Esophagus muscularis mucosa (tissue), 4 donors: ENCODE measurements at places on chromosomes 12 and 14. TPM values are rescaled to one million over a fixed set of nuclear protein-coding genes. Genes with fewer than 3 reads are reported as not detected.

- no peak overlapping the region for H3K4me3 ChIP-seq
- no peaks in the 10 kb centered on the region for H3K27me3 ChIP-seq
Measured at GRCh38 chr14:90451443-90451842, 54.6 kb downstream of the CALM1 start.

DNA sequence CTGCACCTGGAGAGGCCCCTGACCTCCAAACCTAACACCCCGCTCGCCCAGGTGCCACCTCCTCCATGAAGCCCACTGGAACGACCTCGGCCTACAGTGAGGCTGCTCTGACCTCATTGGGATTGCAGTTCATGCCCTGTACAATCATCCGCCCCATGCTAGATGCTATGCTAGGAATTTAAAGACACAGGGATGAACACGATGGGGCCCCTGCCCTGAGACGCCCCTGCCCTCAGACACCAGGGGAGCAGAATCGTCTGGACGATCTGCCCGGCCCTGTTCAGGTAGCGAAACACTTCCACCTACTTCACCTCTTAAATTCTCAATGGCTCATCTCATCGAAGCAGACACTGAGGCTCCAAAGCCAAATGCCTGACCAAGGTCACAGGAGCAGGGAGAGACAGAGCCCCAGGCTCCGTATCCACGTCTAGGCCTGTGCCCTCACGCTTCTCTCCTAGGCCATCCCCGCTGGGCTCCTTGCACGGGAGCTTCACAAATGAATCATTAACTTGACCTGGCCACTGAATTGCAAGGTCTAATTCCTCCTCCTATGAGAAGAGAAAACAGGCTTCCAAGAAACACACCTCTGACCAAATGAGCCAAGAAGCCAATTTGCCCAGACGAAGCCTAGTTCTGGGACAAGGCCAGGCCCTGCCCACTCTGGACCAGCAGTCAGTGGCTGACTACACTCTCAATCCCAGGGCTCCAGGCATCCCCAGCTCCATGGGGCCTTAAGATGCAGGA lies 35.2 kb downstream of the SCARB1 start:
- H3K27ac ChIP-seq = no peak overlapping the region
- no peak for DNase-seq
- no peaks in the 10 kb centered on the region for H3K36me3 ChIP-seq
- no peak overlapping the region for H3K4me3 ChIP-seq
- peaks cover 4% of the 10 kb centered on the region for H3K4me1 ChIP-seq

- peaks cover 5% of the 10 kb centered on the region for H3K4me1 ChIP-seq
- peak overlapping the region; percentile 91 for H3K27ac ChIP-seq
- no peak for DNase-seq
- H3K36me3 ChIP-seq = no peaks in the 10 kb centered on the region
Measured at GRCh38 chr12:20370866-20371519, 2.7 kb downstream of the PDE3A start.

GRCh38 chr12:51951843-51952722 lies 584 bp downstream of the ACVR1B start:
- H3K4me1 ChIP-seq = peaks cover 43% of the 10 kb centered on the region
- H3K36me3 ChIP-seq = no peaks in the 10 kb centered on the region
- DNase-seq = no peak
- H3K4me3 ChIP-seq = peak overlapping the region; percentile 99

GRCh38 chr12:2082321-2082720 lies 29.5 kb downstream of the CACNA1C start:
- no peaks in the 10 kb centered on the region for H3K36me3 ChIP-seq
- no peak overlapping the region for H3K4me3 ChIP-seq
- H3K4me1 ChIP-seq = peaks cover 67% of the 10 kb centered on the region

GRCh38 chr14:36662543-36663403 lies 1.1 kb downstream of the PAX9 start:
- peaks cover 50% of the 10 kb centered on the region for H3K4me1 ChIP-seq
- peak overlapping the region; percentile 45 for H3K4me3 ChIP-seq
- H3K36me3 ChIP-seq = no peaks in the 10 kb centered on the region
- DNase-seq = no peak
- H3K27ac ChIP-seq = no peak overlapping the region

GRCh38 chr14:68544081-68544892 lies 248.6 kb downstream of the ZFP36L1 start:
- DNase-seq = peak; percentile 94
- no peak overlapping the region for H3K4me3 ChIP-seq
- peaks cover 83% of the 10 kb centered on the region for H3K4me1 ChIP-seq
- H3K27me3 ChIP-seq = no peaks in the 10 kb centered on the region
- no peaks in the 10 kb centered on the region for H3K36me3 ChIP-seq
- H3K27ac ChIP-seq = peak overlapping the region; percentile 95

DNA sequence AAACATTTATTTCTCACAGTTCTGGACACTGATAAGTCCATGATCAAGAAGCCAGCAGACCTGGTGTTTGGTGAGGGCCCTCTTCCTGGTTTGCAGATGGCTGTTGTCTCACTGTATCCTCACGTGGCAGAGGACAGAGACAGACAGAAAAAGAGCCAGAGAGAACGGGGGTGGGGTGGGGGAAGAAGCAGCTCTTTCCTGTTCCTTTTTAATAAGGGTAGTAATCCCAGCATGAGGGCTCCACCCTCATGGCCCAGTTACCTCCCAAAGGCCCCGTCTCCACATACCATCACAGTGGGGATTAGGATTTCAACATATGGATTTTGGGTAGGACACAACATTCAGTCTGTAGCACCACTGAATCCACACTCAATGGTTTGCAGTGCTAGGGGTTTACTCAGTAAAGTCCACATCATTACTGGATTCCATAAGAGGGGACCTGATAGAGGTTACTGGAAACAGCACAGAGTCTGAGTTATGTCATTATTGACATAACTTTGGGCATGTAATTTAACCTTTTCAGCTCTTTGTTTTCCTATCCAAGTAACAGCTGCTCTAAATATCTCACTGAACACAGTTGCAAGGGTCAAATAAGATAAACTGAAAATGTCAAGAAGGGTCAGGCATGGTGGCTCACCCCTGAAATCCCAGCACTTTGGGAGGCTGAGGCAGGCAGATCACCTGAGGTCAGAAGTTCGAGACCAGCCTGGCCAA lies 53.2 kb downstream of the RPAP3 start:
- H3K27ac ChIP-seq = no peak overlapping the region
- no peak for DNase-seq
- no peaks in the 10 kb centered on the region for H3K27me3 ChIP-seq

GRCh38 chr12:51890133-51890464 lies 2.2 kb downstream of the ANKRD33 start:
- H3K36me3 ChIP-seq = no peaks in the 10 kb centered on the region
- peaks cover 32% of the 10 kb centered on the region for H3K27me3 ChIP-seq
- H3K27ac ChIP-seq = no peak overlapping the region
- DNase-seq = no peak

- no peaks in the 10 kb centered on the region for H3K27me3 ChIP-seq
- DNase-seq = no peak
- H3K27ac ChIP-seq = no peak overlapping the region
- no peaks in the 10 kb centered on the region for H3K4me1 ChIP-seq
Measured at GRCh38 chr14:94679937-94680861, 68.0 kb downstream of the SERPINA3 start.

GRCh38 chr14:22932146-22932545 lies 3.0 kb upstream of the PRMT5 start:
- H3K4me1 ChIP-seq = peaks cover 13% of the 10 kb centered on the region
- H3K27me3 ChIP-seq = no peaks in the 10 kb centered on the region
- DNase-seq = no peak
- H3K36me3 ChIP-seq = peaks cover 7% of the 10 kb centered on the region
- no peak overlapping the region for H3K27ac ChIP-seq

- no peaks in the 10 kb centered on the region for H3K36me3 ChIP-seq
- no peak overlapping the region for H3K27ac ChIP-seq
- peak; percentile 77 for DNase-seq
- no peaks in the 10 kb centered on the region for H3K27me3 ChIP-seq
- peaks cover 4% of the 10 kb centered on the region for H3K4me1 ChIP-seq
- no peak overlapping the region for H3K4me3 ChIP-seq
Measured at GRCh38 chr14:61460718-61461611, 139.6 kb downstream of the PRKCH start.

DNA sequence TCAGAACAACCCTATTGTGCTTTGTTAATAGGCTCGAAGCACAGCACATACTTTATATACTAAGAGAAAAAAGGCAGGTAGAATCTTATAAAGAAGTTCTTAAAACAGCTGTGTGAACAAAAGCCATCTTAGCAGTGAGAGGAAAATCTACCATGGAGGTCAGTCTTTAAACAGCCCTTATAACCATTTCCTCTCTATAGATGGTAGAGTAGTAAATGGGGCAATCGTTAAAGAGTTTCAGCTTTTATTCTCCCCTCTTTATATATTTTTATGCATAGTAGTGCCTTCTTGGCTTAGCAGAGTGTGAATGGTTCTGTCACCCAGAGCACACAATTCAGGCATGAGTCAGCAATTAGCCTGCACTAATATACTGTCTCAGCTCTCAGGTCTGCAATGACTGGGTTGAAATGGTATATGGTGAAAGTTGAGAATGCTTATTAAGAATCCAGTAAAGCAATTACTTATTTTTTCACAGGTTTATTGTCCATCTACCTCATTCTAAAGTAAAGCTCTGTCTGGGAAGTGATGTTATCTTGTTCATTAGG lies 305.0 kb downstream of the NELL2 start:
- no peaks in the 10 kb centered on the region for H3K27me3 ChIP-seq
- no peak overlapping the region for H3K27ac ChIP-seq
- no peak for DNase-seq
- H3K36me3 ChIP-seq = no peaks in the 10 kb centered on the region
- H3K4me1 ChIP-seq = no peaks in the 10 kb centered on the region

DNA sequence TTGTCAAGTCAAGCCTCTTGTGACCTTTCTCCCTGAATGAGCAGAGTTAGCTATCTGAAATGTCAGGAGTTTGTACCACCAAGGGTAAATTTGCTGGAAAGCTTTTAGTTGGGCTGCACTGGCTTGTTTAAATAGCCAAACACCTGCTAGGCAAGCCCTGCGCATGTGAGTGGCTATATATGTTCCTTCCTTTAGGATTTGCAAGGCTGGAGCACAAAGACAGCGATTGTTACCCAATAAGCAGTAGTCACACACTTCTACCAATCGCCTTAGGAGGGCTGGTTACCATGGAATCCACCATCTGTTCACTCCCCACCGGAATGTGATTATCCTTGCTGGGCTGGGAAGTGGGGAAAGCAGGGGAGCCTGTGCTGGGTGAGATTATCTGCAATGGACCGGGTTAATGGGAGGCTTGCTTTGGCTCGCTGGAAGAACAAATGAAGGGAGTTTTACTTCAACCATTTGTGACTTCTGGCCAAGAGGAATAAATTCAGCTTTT lies 102.5 kb downstream of the FGD4 start:
- no peaks in the 10 kb centered on the region for H3K36me3 ChIP-seq
- no peak overlapping the region for H3K27ac ChIP-seq
- H3K4me3 ChIP-seq = peak overlapping the region; percentile 28
- no peak for DNase-seq
- no peaks in the 10 kb centered on the region for H3K27me3 ChIP-seq
- peaks cover 37% of the 10 kb centered on the region for H3K4me1 ChIP-seq

- no peak for DNase-seq
- H3K27me3 ChIP-seq = no peaks in the 10 kb centered on the region
Measured at GRCh38 chr12:64056741-64057140, 165.4 kb downstream of the KICS2 start.

- no peaks in the 10 kb centered on the region for H3K27me3 ChIP-seq
- no peaks in the 10 kb centered on the region for H3K36me3 ChIP-seq
- no peak overlapping the region for H3K27ac ChIP-seq
- peaks cover 24% of the 10 kb centered on the region for H3K4me1 ChIP-seq
- DNase-seq = no peak
- H3K4me3 ChIP-seq = no peak overlapping the region
Measured at GRCh38 chr12:47722136-47722834, 3.0 kb downstream of the ENDOU start.

GRCh38 chr14:52219488-52220084 lies 47.9 kb upstream of the PTGDR start:
- H3K27me3 ChIP-seq = no peaks in the 10 kb centered on the region
- no peak overlapping the region for H3K27ac ChIP-seq
- H3K36me3 ChIP-seq = no peaks in the 10 kb centered on the region
- no peaks in the 10 kb centered on the region for H3K4me1 ChIP-seq
- no peak for DNase-seq

DNA sequence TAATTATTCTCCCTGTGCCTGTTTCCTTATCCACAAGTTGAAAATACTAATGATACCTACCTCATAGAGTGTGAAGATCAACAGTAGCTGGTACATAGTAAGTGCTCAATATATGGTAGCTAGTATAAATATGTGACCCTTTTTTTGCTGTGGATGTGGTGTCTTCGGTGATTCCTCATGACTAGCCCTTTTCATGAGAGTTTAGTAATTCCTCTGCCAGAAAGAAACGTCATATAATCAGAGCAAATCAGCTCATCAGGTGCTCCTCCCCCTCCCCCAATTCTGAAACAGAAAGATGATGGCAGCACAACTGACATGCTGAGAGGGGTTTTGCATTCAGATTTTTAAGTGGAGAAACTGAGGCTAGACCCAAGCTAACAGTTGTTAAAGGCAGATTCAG lies 210.8 kb downstream of the SLC41A2 start:
- H3K4me1 ChIP-seq = peaks cover 21% of the 10 kb centered on the region
- DNase-seq = no peak
- H3K4me3 ChIP-seq = no peak overlapping the region
- no peak overlapping the region for H3K27ac ChIP-seq
- H3K27me3 ChIP-seq = no peaks in the 10 kb centered on the region
- H3K36me3 ChIP-seq = no peaks in the 10 kb centered on the region

- DNase-seq = no peak
- H3K27me3 ChIP-seq = peaks cover 36% of the 10 kb centered on the region
- H3K4me1 ChIP-seq = no peaks in the 10 kb centered on the region
- no peak overlapping the region for H3K4me3 ChIP-seq
Measured at GRCh38 chr12:52662918-52663229, 10.9 kb upstream of the KRT2 start.

DNA sequence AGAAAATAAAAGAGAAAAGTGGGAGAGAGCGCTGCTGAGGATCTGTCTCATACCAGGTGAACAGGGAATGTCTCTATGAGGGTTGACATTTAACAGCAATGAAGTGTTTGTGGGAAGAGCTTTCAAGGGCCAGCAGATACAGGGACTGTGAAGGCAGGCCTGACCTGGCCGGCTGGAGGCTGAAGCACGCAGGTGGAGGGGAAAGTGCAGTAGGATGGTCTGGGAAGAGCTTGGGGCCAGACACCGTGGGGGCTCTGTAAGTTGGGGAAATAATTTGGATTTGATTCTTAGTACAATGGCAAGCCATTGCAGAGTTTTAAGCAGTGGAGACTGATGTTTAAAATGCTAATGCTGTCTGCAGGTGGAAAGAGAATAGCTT lies 23.8 kb upstream of the DHRS2 start:
- H3K4me1 ChIP-seq = no peaks in the 10 kb centered on the region
- no peaks in the 10 kb centered on the region for H3K27me3 ChIP-seq
- no peaks in the 10 kb centered on the region for H3K36me3 ChIP-seq
- H3K4me3 ChIP-seq = no peak overlapping the region
- DNase-seq = no peak

Gene DEGS2
- total RNA-seq = 0.11 TPM

Gene POTEG
- total RNA-seq = not detected

Gene GTF2A1
- total RNA-seq = 28.1 TPM

Gene BHLHE41
- 15.0 TPM for total RNA-seq

Gene DTX1
- total RNA-seq = 3.6 TPM

Gene PGAM5
- total RNA-seq = 37.0 TPM

Gene OLR1
- total RNA-seq = 0.40 TPM

Gene SH2B3
- 35.0 TPM for total RNA-seq

Gene SLC2A13
- 21.5 TPM for total RNA-seq

Gene KCNC2
- total RNA-seq = not detected

Gene MAP3K9
- total RNA-seq = 0.83 TPM
